ENCODE measurements at places on chromosomes 12 and 14.
A peak's percentile ranks its signal among the peaks of the same experiment; 100 is the strongest.

GRCh38 chr12:79685068-79685467, 5.7 kb downstream of the PAWR start:
- no peak for DNase-seq

- DNase-seq: no peak
Observed at GRCh38 chr14:101032433-101032832, 128.9 kb upstream of the RTL1 start.

GRCh38 chr12:115230606-115231005, 546.6 kb upstream of the TBX3 start:
- DNase-seq: no peak

DNA sequence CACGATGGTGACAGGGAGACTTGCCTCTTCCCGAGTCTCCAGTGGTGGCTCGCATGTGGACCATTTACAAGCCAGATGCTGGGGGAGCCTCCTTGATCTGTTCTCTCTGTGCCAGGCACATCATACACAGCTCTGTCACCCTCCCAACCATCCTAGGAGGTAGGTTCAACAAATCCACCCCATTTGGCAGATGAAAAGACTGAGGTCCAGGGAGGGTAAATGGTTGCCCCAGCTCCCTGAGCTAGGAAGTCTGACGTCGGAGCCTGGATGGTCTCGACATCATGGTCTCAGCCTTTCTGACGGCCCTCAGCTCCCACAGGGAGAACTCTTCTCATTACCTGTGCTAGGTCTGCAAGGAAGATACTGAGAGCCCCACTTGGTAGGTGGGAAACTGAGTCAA, 189.6 kb downstream of the RBM19 start:
- no peak for DNase-seq

- peak; percentile 52 for DNase-seq
Observed at GRCh38 chr14:63770187-63770807, 42.4 kb upstream of the SGPP1 start.

DNA sequence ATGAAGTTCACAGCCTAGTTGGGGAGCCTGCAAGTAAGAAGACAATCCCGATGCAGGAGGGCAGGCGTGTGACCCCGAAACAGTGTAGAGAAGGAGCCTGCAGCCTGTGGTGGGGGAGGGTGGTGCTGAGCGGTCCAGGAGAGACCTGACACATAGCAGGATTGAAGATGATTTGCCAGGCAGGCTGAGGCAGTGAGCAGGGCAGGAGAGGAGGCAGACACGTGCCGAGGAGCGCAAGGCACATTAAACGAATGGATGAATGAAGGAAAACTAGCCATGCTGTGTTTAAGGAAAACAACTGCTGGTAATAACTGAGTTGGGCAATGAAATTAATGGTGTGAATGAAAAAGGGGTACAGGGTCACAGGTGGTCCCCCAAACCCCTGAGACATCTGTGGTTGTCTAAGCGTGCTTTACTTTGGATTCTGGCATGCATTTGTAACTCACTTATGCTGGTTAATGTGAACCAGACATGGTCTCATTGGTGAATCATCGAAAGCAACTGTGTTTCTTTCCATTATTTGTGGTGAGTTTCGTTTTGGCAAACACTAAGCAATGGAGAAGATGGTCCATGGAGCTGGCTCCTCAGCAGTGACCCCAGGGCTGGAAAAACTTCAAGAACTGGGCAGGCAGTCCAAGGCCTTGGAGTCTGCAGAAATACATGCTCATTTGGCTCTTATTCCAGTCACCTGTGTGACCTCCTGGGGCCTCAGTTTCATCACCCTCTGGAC, 96.9 kb upstream of the EVL start:
- DNase-seq: no peak

GRCh38 chr12:114817571-114818425, 133.8 kb upstream of the TBX3 start:
- no peak for DNase-seq

DNA sequence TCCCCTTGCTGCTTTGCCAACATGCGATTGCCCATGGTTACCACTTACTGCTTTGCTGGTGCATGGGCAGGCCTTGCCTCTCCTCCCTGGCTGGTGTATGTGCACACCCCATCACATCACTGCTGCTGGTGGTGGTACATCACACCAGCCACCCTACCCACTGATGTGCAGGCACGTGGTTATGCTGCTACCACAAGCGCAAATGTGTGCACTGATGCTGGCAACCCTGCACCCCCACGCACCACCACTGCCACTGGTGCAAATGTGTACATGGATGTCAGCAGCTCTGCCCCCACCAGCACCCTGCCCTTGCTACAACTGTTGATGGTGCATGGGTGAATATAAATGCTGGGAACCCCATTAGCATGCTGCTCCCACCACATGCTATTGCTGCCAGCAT, 261.7 kb downstream of the AEBP2 start:
- DNase-seq: no peak

GRCh38 chr12:42186793-42187192, 42.1 kb upstream of the GXYLT1 start:
- DNase-seq: no peak

GRCh38 chr12:76025601-76026575, 5.7 kb downstream of the PHLDA1 start:
- no peak for DNase-seq

GRCh38 chr12:78192979-78193378, 362.3 kb downstream of the NAV3 start:
- no peak for DNase-seq

GRCh38 chr14:94405486-94405885, 17.1 kb upstream of the SERPINA1 start:
- DNase-seq: no peak

DNA sequence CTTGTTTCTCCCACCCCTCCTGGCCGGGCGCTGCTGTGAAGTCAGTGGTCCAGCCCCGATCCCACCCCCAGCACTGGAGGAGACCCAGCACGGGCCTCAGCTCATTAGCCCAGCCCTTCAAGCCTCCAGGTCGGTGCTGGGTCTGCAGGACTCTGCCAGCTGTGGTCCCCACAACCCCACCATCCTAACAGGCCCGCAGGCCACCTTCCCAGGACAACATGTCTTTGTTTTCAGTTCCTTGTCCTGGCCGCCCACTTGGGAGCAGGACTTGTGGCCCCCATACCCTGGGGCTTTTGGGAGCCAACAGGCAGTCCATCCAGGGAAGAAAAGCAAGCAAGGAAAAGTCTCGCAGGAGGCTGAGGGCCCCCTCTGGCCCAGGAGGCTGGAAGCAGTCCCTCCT, 60.0 kb downstream of the HRK start:
- DNase-seq: no peak

GRCh38 chr12:53006810-53007309, 604 bp downstream of the EIF4B start:
- DNase-seq: peak; percentile 89

DNA sequence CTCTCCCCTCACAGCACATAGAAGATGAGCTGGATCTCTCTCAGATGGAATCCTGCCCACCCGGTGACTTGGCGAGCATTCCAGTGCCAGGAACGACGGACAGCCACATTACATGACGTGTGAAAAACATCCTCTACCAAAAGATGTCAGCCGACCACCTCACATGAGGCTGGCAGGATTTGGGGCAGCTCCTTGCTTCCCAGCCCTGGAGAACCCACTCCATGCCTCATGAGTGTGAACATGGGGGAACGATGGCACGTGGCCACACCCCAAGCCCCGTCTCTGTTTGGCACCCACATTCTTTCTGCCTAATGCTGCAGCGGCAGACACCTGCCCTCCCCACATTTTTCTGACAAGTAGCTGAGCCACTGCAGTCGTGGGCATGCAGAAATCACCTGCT, 202.5 kb downstream of the CALM1 start:
- no peak for DNase-seq

DNA sequence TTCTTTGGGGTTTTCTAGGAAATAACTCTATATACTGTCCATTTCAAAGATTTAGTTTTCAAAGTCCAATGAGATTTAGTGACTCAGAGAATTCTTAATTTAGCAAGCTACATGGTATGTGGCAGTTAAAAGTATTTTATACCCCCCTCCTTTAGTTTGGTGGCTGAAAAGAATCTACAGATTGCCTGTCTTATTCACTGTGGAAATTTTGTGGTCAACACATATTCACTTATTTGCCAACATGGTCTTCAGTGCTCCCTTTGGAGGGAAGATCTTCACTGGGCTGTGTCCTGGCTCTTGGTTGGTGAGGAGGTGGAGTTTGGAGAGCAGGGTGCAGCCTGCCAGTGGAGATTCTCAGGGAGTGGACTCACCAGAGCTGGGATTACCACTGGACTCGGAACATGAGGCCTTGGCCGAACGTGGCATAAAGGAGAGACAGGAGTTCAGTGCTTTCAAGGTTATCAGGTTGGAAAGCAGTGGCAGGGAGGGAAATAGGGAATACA, 39.8 kb downstream of the SAMD4A start:
- DNase-seq: no peak

DNA sequence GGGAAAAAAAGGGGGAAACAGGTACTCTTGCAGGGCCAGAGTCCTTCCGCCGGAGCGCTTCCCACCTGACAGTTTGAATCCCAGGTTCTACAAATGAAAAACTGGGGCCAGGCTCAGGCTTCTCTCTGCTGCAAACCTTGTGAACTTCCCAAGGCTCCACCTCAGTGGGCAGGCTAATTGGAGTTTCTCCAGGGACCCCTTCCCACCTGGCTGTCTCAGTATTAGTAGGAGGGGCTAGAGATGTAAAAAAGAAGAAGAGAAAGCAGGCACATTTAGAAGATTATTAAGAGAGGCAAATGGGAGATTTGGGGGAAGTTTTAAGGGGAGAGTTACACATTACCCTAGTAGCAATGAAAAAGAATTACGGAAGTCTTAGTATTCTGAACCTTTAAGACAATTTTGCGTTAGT, 20.0 kb upstream of the CLEC2D start:
- peak; percentile 46 for DNase-seq

DNA sequence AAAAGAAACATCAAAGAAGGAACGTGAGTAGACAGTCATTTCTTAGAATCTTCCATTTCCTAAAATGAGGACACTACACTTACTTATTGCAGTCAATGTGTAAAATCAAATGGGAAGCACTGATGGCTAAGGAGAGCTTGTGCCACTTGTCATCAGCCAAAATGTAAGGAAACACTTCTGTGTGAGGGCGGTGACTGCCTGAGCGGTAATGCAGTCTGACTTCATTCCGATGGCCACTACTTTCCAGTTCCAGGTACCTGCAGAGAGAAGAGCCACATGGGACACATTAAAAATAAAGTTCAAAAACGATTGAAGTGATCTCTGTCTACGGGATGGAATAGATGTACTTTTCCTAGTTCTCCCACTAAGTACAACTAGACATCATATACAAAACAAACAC, 96.3 kb downstream of the NELL2 start:
- DNase-seq: no peak

All from activated naive CD4-positive, alpha-beta T cell treated with anti-CD3 and anti-CD28 coated beads, Interleukin-2, amount 50 U/mL, for 16 hours (primary cell).